GF-D8 (cell line): ENCODE measurements at places on chromosomes 13 and 19.

DNA sequence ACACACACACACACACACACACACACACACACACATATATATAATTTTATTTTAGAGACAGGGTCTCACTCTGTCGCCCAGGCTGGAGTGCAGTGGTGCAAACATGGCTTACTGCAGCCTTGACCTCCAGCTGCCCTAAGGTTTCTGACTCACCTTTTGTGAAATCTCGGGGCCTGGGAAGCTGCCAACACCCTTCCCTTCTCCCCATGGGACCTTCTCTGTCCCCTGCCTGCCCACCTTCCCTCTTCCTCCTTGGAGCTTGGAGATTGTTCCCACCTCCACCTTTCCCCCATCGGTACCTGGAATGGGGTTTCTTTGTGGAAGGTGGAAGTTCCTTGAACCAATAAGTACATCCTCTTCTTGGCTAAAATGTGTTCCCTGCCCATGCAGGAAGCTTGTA lies 6.3 kb downstream of the ARRDC5 start:
- DNase-seq, result no peak

DNA sequence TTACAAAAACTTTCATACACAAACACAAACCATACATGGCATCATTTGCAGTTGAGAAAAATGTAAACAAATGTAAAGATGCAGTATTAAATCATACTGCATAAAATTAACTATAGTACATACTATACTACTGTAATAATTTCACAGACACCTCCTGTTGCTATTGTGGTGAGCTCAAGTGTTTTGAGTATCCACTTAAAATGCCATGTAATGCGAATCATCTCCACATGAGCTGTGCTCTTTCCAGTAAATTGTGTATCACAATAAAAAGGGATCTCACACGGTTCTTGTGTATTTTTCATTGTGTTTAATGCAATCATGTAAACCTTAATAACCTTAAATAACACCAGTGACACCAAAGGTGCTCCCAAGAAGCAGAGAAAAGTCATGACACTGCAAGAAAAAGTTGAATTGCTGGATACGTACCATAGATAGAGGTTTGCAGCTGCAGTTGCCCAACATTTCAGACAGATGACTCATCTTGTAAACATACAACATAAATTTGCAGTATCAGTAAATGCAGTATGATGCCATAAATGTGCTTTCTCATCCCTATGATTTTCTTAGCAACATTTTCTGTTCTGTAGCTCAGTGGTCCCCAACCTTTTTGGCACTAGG lies 166.6 kb downstream of the RAP2A start:
- DNase-seq, result no peak

DNA sequence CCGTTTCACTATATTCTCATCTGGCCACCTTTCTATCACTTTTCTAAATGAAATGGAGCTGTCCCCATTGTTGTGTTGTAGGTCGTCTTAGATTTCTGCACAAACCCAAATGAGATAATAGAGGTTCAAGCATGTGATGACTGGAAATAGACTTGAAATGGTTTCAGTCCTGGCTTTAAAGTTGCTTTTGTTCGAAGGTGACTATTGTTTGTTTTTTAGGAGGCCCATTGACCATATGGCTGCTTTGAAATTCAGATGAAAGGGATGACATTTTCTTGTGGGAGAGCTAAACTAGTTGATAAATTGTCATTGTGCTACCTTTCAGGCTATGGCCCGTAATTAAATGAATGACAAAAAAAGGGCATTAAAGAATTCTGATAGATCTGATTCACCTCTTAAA lies 583.7 kb downstream of the GPC6 start:
- no peak for DNase-seq

DNA sequence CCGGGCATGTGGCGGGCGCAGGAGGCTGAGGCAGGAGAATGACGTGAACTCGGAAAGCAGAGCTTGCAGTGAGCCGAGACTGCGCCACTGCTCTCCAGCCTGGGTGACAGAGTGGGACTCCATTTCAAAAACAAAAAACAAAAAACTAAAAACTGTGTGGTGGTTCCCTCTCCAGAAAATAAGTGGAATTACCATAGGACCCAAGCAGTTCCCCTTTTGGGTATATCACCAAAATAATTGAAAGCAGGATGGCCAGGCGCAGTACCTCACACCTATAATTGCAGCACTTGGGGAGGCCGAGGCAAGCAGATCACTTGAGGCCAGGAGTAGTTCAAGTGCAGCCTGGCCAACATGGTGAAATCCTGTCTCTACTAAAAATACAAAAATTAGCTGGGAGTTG lies 15.7 kb upstream of the LDLR start:
- no peak for DNase-seq

- no peak for DNase-seq
These were observed 82.4 kb upstream of the MBNL2 start for GRCh38 chr13:97139691-97140090.
